AG09309 (cell line): ENCODE measurements at places on chromosomes 2 and 18.

- no peak for DNase-seq
Observed at GRCh38 chr2:190891372-190891771, 10.8 kb downstream of the GLS start.

GRCh38 chr2:226732478-226733188, 67.0 kb downstream of the IRS1 start:
- no peak for DNase-seq

GRCh38 chr2:240129311-240129710, 6.8 kb downstream of the COPS9 start:
- no peak for DNase-seq

DNA sequence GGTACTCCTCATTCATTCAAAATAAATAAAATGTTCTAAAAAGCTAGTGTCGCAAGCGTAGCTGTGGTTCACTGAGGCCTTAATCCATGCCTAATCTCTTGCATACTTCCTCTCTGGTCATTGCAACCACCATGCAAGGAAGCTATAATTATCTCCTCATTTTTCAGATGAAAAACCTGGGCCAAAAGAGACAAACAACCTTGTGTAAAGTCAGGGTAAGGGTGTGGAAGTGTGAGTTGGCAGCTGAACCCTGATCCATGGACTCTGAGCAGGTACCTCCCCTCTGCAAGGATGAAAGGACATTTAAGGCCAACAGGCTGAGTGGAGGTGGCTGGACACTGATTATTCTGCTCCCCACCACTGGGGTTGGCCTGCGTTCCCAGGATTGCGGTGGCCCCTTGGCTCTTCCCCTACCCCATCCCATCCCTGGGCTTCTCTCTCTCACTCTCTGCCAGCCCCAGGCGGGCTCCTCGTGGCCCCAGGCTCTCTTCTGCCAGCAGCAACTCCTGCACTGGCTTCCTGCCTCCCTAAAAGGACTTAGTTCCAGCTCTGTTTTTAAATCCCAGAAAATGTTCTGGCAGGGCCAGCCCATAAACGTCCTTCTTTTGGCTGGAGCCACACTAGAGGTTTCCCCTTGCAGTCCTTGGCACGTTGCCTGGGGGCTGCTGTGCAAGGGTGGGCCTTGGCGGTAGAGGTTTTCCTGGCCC, 72.0 kb upstream of the AFF3 start:
- no peak for DNase-seq

DNA sequence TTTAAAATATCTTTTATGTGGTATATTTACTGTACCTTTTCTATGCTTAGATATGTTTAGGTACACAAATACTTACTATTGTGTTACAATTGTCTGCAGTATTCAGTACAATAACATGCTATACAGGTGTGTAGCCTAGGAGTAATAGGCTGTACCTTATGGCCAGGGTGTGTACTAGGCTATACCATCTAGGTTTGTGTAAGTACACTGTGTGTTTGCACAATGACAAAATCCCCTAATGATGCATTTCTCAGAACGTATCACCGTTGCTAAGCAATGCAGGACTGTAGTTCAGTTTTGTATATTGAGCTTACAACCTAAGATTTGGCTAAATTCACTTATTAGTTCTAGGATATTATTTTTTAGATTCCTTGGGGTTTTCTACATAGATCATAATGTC, 332.3 kb upstream of the HS6ST1 start:
- no peak for DNase-seq

DNA sequence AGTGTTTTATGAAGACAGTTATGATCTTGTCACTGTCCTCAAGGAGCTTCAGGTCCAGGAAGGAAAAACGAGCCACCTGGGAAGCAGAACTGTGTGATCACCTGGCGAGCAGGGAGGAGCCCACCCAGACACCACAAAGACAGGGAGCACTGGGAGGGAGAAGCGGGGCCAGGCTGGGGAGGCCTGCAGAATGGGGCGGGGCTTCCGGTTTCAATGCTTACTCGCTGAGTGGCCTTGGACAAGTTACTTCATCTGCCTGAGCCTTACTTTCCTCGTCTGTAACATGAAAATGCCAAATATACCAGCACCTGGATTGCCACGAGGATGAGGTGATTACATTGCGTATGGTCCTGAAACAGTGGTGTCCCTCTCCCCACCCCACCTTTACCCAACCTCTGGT, 227.5 kb downstream of the ANKRD30B start:
- DNase-seq: no peak
